ENCODE measurements at places on chromosomes 2 and 18.

GRCh38 chr2:229783108-229783721, 68.9 kb upstream of the DNER start:
- DNase-seq, result no peak

- DNase-seq, result no peak
Observed at GRCh38 chr2:54285451-54285850, 29.4 kb upstream of the TSPYL6 start.

GRCh38 chr2:177058747-177059146, 153.8 kb upstream of the HNRNPA3 start:
- no peak for DNase-seq

GRCh38 chr18:48488388-48488850, 50.4 kb upstream of the CTIF start:
- DNase-seq, result no peak

DNA sequence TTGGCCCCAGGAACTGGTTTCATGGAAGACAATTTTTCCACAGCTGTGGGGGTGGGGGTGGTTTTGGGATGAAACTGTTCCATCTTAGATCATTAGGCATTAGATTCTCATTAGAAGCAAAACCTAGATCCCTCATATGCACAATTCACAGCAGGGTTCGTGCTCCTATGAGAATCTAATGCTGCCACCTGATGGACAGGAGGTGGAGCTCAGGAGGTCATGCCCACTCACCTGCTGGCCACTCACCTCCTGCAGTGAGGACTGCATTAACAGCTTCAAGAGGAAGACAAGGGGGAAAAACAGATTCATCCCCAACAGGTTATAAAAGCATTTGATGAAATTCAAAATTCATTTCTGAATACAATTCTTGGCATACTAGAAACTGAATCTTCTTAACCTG, 38.5 kb downstream of the THAP4 start:
- DNase-seq, result peak; percentile 15

DNA sequence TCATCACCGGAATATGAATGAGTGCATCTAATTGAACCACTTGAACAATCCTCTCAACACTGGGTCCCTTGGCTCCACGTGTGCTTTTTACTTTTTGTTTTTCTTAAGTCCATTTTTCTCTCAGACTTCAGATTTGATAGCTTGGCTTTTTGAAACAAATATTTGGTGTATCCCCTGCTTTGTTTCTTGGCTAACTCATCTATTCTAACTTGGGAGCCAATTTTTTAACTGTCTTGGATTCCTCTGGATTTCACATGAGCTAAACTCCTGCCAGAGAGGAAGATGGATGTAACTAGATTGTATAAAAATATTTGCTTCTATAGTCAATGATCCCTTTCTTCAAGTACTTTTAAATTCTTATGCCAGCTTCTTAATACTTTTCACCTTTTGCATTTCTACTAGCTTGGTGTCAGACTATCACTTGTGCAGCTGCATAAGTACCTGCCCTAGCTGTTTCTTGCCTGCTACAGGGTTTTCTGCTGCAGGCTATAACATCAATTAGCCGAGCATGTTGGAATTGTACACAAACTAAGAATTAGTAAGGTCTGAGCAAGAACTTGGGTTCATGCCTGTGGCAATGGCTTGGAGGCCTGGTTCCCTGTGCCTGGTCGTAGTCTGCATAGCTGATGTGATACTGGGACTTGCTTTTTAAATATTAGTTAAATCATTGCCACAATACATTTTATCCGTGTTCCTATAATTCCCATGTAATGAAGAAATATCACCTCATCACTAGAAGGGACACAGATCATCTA, 281.5 kb downstream of the EN1 start:
- DNase-seq, result no peak

DNA sequence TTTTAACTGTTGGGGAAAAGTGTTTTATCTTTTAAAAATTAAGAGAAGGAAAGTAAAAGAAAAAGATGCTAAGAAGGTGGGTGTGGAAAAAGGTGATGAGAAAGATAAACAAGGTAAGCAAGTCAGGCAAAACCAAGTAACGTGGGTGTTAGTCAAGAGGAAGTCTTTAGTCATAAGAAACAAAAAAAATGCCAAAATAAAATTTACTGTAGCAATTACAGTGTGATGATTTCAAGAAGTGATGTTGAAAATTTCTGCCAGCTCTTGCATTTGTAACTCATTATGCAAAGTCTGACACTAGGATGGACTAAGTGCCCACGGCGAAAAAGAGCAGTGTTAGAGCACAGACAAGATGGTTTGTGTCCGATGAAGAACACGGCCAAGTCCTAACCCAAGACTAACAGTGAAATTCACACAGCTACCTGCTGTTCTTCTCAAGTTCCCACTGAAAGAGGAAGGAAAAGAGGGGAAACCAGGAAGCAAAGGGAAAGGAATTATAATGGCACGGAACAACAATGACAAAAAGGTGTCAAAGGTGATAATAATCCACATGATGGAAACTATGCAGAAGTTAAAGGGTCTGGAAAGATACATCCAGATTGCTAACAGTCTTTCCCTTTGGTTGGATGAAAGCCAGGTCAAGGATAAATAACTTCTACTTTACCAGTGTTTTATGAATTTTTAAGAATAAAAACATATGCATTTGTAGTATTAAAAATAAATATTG, 34.1 kb downstream of the NOL10 start:
- DNase-seq, result no peak

GRCh38 chr2:222623756-222624309, 32.1 kb downstream of the FARSB start:
- DNase-seq, result no peak

GRCh38 chr2:78355967-78356366, 669.5 kb upstream of the REG3G start:
- no peak for DNase-seq

- no peak for DNase-seq
Observed at GRCh38 chr18:3114026-3114425, 101.1 kb upstream of the LPIN2 start.

- DNase-seq, result no peak
Observed at GRCh38 chr18:73980289-73980979, 167.2 kb downstream of the FBXO15 start.
